ENCODE measurements at places on chromosomes 6 and 20.

DNA sequence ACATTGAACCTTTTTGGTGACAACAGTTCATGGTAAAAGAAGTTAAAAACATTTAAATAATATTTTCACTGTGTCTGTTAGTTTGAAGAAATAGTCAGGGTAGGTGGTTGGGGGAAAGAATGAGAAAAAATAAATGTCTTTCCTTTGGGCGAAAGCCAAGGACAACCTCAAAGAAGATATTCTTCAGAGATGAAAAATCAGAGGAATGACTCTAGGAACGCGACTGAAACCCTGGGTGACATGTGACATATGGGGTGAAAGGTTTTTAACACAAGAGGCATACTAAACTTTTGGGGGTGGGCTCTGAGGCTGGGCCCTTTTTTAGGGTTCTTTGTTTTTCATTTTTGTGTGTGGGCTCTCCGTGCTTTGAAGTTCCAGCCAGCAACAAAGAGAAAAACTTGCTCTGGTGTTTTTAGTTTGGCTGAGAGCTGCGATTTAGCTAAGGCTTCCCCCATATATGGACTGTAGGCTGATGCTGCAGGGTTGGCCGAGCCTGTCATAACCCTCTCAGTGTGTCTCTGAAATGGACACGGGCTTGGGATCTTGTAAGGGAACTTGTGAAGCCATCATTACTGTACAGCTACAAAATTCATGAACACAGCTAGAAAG, 610.1 kb upstream of the ARID1B start:
- DNase-seq, result no peak

DNA sequence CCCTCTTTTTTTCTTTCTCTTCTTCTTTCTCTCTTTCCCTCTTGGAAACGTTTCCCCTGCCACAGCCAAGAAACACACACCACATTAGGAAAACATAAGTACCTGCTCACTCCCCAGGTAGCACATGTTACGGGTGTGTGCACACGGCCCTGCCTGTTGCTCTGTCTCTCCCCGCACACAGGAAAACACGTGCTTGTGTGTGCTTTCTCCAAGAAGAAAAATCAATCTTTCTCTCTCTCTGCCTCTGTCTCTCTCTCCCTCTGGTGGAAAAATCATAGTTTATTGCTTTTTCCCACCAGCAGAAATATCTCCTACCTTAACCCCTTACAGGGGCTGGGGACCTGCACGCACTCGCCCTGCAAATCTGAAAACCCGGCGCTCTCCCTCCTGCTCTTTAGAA, 102.3 kb downstream of the EDN3 start:
- DNase-seq, result no peak

GRCh38 chr6:53347250-53347920, 1.4 kb downstream of the ELOVL5 start:
- DNase-seq, result peak; percentile 8

DNA sequence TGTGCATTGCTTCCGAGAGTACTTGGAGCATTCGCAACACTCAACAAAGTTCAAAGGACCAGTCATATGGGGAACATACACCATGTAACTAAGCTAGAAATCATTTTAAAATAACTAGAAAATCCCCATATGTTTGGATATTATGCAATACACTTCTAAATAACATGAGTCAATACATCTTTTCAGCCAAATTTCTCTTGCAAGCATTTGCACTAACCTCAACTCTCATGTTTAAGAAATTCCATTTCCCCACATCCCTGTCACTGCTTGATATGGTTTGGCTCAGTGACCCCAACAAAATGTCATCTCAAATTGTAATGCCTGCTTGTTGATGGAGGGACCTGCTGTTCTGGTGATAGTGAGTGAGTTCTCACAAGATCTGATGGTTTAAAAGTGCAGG, 85.7 kb upstream of the CST7 start:
- no peak for DNase-seq

- no peak for DNase-seq
Measured at GRCh38 chr6:48233063-48233462, 122.1 kb upstream of the PTCHD4 start.

GRCh38 chr20:17645546-17646208, 36.4 kb downstream of the RRBP1 start:
- no peak for DNase-seq

- DNase-seq, result peak; percentile 59
Measured at GRCh38 chr6:26420688-26421171, 18.7 kb downstream of the BTN3A1 start.

GRCh38 chr6:111721753-111722154, 116.1 kb upstream of the TRAF3IP2 start:
- peak; percentile 43 for DNase-seq

- DNase-seq, result peak; percentile 69
Measured at GRCh38 chr20:36144336-36144735, 10.2 kb upstream of the EPB41L1 start.

All from myocyte (in vitro differentiated cells).